ENCODE measurements at places on chromosomes 6 and 20.

DNA sequence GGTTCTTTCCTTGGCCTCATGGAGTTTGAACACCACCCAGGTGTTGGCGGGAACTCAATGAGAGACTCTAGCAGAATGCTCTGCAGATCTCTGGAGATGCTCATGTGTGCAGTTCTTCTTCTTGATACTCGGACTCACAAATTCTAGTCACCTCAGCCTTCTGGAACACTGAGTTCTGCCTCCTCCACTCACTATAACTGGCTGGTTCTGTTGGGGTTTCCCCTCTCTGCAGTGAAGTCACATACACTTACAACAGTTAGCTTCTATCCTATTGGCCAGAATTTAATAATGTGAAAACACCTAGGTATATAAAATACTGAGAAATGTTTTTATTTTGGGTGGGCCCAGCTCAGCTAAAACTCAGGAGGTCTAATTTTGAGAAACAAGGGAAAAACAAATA lies 109.6 kb upstream of the HIVEP1 start:
- no peak for DNase-seq

DNA sequence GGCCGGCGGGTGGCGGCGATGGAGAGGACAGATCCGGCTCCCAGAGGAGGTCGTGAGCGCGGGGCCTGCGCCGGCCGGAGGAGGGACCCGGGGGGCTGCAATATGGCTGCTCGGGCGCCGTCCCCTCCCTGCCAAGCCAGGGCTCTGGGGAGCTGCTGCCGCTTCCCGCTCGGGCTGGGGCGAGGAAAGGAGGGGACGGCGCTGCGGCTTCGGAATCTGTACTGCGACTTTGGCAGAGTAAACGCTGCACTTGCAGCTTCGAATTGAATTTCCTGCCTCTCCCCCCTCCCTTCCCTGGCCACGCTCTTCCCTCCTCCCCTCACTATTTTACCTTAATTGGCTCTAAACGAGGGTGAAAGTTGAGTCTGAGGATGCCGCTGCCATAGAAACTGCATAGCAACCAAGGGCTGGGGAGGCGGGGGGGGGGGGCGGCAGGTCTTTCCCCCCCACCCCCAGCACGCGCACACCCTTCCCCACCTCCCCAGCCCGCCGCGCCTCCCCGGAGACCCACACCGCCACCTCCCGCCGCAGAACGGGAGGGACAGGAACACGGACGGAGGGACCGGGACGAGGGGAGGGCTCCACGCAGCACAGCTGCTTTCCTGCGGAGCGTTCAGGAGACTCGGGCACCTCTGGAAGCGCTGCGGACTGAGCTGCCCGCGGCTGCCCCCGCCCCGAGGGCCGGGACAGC lies 93.9 kb downstream of the RNASET2 start:
- no peak for DNase-seq

DNA sequence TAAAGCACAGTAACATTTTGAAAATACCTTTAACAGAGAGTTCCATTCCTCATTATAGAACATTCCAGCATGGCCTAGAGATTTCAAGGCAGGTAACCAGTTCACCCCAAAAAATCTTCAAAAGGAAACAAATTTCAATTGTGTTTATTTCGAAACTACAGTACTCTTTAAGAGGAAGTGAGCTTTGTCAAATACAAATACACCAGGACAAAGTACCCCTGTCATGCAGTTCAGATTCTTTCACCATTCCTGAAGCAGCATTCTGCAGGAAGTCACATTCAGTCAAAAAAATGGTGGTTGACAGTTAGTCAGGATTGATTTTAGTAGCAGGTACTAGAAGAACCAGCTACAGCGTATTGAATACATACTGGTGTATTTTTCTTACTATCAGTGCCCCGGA lies 89.6 kb upstream of the RIN2 start:
- DNase-seq = no peak

- peak; percentile 54 for DNase-seq
Observed at GRCh38 chr6:14763139-14763538, 482.7 kb upstream of the JARID2 start.

DNA sequence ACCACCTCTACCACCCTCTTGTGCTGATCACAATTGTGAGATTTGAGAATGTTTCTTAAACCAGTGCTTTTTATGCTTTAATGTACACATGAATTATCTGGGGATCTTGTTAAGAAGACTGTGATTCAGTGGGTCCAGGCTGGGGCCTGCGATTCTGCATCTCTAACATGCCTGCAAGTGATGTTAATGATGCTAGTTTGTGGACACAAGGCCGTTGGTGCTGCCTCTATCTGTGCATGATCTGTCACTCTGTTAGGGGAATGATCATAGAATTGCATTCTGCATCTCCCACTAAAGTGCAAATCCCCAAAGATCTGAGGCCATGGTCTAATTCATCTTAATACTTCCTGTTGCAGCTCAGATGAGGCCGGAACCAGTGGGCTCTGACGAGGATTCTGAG lies 746.5 kb downstream of the PTPRT start:
- no peak for DNase-seq

- no peak for DNase-seq
Observed at GRCh38 chr6:100229512-100229911, 235.2 kb downstream of the SIM1 start.

- no peak for DNase-seq
Observed at GRCh38 chr6:39327507-39327906, 5.0 kb upstream of the KCNK16 start.

- DNase-seq = peak; percentile 75
Observed at GRCh38 chr6:158703111-158703836, 53.4 kb downstream of the SYTL3 start.

GRCh38 chr6:152364866-152365265 lies 272.3 kb downstream of the SYNE1 start:
- DNase-seq = no peak

DNA sequence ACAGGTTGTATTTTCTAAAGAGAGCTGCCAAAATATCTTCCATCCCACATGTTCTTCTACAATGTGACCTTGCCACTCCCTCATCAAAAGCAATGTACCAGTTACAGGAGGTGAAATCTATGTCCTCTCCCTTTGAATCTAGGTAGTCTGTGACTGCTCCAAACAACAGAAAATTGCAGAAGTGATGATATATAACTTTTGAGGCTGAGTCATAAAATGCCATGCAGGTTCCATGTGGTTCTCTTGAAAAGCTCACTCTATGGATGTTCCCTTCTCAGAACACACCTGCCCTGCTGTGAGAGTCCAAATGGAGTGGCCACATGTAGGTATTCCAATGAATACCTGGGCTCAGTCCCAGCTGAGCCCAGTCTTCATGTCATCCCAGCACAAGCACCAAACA lies 16.9 kb upstream of the PHIP start:
- no peak for DNase-seq

DNA sequence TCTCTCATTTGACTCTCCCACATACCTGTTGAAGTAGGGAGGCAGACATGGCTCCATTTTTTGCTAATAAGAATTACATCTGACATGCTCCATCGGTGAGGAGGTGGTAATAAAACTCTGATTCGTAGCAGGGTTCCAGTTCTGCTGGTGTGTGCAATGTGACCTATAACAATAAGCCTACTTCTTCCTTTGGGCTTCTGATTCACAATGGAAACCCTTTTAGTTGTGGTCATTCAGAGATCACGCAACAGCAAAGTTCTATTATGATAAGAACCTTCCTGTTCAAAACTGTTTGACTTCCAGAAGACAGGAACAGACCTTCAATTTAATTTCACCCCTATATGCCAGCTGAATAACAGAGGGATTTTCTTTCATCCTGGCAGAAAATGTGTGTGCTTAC lies 31.4 kb upstream of the GSTA4 start:
- no peak for DNase-seq

DNA sequence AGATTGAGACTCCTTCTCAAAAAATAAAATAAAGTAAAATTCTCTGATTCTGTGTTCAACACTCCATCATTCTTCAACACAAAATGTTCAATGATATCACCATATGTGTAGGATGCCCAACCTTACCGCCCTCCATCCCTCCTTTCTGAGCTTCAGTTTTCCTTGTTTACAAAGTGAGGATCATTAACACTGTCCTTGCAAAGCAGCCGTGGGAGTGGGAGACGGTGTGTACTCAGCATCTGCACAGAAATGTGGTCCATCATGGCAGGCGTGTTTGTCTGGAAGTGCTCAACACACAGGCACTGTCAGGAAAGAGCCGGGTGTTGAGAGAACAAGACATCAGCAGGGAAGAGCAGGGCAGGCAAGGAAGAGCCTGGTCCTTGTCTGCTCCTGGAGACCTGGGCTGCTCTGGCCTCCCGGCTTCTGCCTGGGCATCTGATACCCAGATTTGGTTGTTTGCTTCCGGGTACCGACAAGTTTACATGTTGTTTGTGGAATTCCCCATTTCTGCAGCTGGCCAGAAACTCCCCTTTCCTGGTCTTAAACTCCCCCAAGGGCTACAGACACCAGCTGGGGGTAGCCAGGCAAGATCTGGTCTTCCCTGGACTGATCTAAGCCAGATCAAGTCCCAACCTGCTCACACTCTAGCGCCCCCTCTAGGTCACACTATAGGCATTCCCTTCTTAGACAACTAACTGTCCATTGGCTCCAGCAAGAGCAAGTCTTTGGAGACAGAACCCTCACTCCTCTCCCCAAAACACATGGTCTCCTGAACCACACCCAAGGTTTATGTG lies 26.7 kb upstream of the TTPAL start:
- DNase-seq = peak; percentile 2

DNA sequence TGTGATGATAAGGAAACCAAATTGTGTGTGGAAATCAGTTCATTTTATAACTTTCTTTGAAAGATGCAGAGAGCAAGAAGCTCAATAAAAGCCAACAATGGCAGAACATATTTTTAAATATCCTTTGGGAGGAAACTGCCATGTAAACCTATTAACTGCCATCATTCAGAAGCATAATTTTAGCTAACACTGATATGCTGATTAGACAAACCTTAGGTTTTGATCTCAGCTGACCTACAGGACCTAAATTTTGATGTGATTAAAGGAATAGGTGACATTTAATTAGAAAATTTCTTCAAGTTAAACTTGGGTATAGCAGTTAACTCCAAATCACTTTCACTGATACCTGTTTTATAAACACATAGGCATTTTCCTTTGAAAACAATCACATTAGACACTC lies 187.1 kb downstream of the TFAP2B start:
- no peak for DNase-seq

GRCh38 chr6:155782320-155782731 lies 326.7 kb upstream of the NOX3 start:
- DNase-seq = no peak

GRCh38 chr20:41011551-41012067 lies 17.0 kb upstream of the TOP1 start:
- DNase-seq = no peak

DNA sequence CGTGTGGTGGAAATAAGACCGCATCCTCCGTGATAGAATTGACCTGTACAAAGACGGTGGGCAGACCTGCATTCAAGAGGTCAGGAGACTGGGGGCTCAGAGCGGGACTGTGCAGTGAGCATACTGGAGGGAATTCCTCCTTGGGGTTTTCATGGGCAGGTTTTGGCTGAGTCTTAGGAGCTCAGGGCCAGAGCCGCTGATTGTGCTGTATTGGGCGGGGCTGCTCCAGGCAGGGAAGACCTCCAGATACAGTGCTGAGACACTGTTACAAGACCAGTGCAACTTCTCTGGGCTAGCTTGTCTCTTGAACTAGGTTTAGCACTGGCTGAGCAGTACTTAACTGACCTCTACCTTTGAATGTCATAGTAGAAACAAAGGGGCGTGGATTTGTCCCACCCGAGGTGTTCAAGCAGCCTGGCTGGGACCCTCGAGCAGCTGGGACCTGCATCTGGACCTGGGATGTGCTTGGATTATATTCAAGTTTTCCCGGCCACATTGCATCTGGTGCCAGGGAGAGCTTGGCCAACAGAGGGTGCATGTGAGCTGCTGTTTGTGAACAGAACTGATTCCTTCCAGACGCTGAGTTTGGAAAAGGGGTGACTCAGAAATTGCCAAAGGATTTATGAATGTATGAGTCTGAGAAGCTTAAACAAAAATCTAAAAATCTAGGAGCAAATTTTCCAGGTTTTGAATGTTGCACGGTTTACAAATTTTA lies 33.4 kb upstream of the SLC22A1 start:
- DNase-seq = peak; percentile 46

DNA sequence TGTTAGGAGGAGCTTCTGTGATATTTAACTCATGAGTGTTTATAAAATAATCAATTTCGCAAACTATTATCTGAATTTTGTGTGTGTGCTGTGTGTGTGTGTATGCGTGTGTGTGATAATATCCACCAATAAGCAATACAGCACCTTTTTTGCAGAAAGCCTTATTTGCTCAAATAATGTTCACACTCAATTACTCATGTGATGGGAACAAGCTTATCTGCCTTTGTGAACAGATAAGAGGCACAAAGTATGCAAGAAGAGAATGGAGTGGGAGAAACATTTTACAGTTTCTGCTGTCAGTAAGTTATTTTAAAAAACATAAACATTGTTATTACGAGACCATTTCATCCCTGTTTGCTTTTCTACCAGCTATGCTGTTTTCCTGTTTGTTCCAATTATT lies 36.7 kb upstream of the PTPRK start:
- no peak for DNase-seq

DNA sequence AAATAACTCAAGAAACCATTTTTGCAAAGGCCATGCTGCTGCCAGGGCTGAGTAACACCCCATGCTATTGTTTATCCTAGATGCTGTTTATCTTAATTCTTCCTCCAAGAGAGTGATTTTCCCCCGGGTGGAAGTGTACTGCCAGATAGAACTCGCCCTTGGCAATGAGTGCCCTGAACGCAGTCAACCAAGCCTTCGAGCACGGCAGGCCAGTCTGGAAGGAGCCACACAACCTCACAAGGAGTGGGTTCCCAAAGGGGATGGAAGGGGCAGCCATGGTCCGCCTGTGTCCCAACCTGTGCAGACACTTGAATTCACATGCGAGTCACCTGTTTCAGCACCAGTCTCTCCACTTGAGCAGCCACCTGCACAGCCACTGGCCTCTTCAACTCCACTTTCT lies 31.9 kb downstream of the PNPLA1 start:
- DNase-seq = no peak

DNA sequence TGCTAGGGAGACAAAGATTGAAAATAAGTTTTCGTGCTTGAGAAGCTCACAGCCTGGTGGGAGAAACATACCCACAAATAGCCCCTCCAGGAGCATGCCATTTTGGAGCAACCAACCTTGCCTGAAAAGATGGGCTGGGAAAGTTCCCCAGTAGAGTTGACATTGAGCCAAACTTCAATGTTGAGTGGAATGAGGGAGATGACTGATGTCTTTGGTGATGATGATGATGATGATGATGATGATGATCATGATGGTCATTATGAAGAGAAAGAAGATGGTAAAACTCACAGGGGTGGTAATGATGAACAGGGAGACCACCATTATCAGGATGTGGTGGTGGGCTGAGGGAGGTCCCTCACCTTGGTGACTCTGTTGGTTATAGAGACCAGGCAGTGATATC lies 283.9 kb upstream of the RNF24 start:
- no peak for DNase-seq

DNA sequence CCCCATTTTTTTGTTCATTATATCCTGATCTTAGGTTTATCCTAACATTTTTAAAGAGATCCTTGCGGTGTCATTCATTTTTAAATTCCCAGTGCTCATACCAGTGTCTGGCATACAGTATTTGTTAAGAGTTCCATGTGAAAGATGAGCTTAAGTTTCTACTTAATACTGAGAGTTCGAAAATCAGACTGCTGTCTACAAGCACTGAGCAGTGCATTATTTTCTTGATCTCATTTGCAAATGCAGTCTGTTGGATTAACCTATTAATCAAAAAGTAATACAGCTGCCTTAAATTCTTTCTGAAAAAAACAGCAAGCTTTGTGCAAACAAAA lies 663 bp downstream of the COQ3 start:
- peak; percentile 36 for DNase-seq

All from NCI-H1694 treated with DMSO at 0.1 percent for 48 hours (cell line).